ENCODE measurements at places on chromosomes 2 and 18.

- no peak for DNase-seq
These were observed 472.2 kb upstream of the DCC start for GRCh38 chr18:51867767-51868166.

GRCh38 chr18:5158172-5158571 is 38.9 kb downstream of the AKAIN1 start:
- no peak for DNase-seq

GRCh38 chr2:71710367-71711132 is 257.2 kb downstream of the DYSF start:
- DNase-seq: no peak

DNA sequence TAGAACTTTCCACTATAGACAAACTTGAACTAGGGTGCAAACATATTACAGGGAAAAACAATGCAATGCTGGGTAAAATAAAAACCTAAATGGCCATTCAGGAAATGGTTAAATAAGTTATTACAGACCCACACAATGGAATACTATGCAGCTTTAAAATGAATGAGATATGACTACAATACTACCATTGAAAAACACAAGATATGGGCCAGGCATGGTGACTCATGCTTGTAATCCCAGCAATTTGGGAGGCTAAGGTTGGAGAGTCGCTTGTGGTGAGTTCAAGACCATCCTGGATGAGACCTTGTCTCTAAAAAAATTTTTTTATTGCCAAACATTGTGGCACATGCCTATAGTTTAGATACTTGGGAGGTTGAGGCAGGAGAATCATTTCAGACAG is 6.8 kb downstream of the PECR start:
- no peak for DNase-seq

GRCh38 chr2:16330982-16331381 is 334.7 kb downstream of the CYRIA start:
- no peak for DNase-seq

DNA sequence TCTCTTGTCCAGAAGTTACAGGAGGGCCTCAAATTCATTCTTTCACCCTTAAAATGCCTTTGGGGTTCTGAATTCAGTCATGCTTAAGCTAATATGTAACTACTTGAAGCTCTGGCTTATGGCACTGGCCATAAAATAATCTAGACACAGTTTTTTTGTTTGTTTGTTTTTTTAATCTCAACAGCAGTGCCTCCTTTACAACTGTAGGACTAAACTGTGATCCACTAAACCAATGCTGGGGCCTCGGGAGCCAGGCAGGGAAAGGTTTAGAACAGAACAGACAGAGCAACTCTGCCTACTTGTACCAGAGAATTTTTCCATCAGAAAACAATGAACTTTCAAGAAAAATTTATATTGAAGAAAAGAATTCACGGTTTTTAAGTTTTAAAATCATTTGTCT is 1.7 kb downstream of the STAM2 start:
- DNase-seq: no peak

- DNase-seq: no peak
These were observed 699.8 kb downstream of the GALR1 start for GRCh38 chr18:77949355-77949973.

DNA sequence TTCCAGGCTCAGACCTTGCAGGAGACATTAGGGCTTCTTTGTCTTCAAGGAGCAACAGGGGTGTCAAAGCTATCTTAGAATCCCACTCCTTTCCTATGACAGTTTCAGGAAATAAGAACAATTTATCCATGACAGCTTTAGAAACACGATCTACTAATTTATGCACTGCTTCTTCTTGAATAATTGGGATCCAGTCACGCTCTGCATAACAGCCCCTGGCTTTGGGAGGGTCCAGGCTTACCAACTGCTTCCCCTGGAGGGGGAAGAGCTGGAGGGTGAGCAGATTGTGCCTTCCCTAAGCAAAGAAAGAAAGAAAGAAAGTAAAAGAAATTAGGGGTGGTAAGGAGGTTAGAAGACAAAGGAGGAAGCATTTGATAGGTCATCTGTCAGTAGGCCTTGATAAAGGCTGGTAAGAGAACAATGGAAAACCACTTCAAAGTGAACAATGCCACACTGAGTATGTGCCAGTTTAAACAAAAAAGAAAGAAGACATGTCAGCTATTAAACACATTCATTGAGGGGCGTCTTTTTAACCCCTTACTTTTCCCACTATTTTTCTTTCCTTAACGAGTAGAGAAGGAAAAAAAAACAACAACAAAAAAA is 327.6 kb downstream of the DCC start:
- no peak for DNase-seq

DNA sequence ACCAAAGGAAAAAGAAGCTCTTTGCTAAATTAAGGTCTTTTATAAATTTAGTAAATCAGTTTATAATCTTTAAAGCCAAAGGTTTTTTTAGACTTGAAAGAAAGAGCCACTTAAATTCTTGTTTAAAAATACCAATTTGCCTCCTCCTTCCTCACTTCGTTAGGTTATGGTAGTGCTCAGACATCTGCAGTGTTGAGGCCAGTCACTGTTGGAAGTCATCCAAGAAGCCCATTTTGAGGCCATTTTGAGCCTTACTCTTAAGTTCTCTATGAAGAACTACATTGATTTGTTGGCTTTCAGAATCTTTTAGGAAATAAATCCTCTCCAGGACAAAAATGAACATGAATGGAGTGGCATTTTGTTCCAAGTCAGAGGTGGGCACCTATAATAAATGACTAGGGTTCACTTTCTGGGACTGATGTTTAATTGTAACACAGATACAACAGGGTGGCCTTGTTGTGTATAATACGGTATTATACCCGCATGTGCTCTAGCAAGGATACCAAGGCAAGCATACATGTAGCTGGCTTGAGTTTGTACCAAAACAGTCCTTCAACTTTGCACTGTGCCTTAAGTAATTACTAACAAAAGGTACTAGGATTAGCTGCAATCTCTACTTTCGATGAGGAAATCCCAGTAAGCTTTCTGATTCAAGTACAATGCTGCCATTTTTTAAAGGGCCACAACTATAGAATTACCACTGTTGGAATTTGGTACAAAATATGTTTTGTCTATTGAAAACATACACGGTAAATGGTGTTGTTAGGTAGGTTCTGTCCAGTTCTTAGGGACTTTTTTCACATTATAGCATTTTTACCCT is 22.8 kb downstream of the SLC66A3 start:
- no peak for DNase-seq

DNA sequence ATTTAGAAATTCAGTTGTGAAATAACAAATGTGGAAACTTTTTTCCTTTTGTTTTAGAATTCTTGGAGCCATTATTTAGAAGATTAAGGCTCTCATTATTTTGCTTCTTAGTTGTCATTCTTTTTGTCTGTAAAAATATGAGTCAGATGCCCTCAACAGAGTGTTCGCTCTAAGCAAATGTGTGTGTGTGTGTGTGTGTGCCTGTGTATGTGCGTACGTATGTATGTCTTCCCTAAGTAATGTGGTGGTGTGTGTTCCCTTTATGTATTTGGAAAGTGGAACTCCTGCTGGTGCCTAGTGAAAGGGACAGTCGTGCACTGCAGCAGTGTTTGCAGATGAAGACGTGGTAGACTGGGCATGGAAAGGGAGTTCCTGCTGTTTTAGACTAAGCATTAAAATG is 27.5 kb downstream of the ZNF407 start:
- DNase-seq: no peak

GRCh38 chr2:208466151-208466919 is 59.7 kb downstream of the PTH2R start:
- no peak for DNase-seq

DNA sequence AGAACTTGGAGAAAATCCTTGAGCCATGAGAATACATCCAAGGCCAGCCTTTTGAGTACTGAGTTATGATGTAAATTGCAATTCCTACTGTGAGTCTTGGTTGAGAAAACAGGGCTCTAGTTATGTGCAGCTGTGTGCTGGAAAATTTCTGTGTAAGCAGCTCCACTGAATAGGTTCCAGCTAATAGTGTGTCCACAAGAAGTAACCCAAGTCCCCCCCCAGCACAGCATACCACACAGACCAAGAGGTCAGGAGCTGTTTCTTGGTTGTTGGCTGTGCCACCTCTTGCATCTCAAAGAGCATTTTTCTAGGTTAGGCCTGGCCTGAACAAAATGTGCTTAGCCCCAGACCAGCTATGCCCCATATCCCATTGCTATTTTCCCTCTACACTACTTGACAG is 36.8 kb upstream of the APCDD1 start:
- DNase-seq: no peak

- no peak for DNase-seq
These were observed 27.8 kb downstream of the ZNF236 start for GRCh38 chr18:76850112-76850511.

DNA sequence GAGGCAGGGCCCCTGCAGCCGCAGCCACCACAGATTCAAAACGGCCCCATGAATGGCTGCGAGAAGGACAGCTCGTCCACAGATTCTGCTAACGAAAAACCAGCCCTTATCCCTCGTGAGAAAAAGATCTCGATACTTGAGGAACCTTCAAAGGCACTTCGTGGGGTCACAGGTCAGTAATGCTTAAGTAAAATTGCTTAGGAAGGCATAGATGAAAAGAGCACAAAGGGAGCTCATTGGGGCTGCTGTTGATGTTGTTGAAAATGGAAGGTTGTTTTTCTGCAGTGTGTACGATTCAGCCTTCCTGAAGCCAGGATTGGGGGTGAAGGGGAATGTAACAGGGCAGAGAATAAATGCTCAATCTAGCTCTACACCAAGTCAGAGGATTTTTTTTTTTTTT is 90.5 kb downstream of the KCTD18 start:
- DNase-seq: no peak

DNA sequence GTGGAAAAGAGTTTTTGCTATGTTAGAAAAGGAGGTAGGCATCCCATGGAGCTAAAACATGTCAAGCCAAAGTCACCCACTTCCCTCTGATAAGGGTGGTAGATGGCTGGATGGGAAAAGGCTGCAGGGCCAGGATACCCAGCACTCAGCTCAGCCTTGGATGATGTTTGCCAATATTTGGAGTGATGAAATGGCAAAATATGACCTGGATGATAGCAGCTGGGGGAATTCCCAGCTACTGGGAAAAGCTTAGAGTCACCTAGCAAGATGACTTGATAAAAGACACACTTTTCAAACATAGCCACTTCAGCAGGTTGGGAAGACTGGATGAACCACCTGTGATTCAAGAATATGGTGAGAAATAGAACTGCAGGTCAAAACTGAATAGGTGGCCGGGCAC is 10.1 kb downstream of the RFX8 start:
- no peak for DNase-seq

GRCh38 chr18:45071956-45072355 is 391.3 kb downstream of the SETBP1 start:
- no peak for DNase-seq

DNA sequence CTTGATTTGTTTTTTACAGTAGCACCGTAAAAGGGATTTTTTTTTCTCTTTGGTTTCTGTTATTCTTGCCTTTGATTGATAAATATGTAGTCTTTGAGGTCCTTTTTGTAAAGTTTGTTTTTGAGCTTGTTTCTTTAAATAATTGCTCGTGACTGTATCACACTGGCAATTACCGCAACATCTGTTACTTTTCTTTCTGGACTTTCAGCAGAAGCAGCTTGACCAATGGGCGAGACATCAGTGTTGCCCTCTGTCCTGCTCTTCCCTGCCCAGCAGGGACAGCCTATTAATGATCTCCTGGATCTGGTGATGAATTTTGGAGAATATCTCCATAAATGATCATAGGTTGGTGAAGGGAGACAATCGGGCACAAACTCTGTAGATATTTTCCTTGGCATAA is 74.9 kb downstream of the TDRD15 start:
- DNase-seq: no peak

DNA sequence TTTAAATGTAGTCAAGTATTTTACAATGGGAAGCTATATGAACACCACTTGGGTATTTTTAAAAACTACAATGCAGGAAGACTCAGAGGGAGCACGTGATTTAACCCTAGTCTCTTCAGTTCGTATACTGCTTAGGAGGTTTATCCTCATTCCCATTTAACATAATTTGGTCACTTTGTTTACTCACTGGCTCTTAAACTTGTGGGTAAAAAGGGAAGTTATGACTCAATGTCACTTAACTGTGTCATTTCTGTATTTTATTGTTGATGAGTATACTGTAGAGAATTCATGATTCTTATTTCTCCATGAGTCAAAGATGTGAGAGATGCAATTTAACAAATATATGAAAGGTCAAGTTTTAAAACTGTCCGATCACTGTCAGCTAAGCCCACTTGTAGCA is 48.2 kb downstream of the SLC66A3 start:
- no peak for DNase-seq

GRCh38 chr18:76487070-76487469 is 8.0 kb downstream of the ZNF516 start:
- no peak for DNase-seq

GRCh38 chr2:37573451-37574388 is 97.7 kb downstream of the CDC42EP3 start:
- DNase-seq: no peak

GRCh38 chr2:239167011-239167673 is 233.7 kb downstream of the HDAC4 start:
- DNase-seq: no peak

DNA sequence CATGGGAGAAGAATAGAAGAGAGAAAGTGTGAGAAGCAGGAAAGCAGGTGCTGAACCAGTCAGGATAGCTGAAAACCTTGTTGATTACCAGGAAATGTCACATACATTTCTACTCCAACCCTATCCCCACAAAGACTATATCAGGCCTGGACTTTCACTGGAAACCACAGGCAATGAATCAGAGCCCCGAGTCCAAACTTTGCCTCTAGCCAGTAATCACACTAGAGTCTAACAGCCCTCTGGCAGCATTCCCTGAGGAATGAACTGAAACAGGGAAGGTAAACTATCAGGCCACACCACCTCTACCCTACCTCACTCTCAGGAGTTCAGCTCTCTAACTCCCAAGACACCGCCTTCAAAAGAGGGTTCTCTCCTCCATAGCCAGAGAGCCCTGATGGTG is 18.7 kb upstream of the IHH start:
- no peak for DNase-seq

Measured in stimulated activated CD8-positive, alpha-beta memory T cell treated with anti-CD3 and anti-CD28 coated beads, Interleukin-4, amount 100 ng/mL, for 1 hour (primary cell).